ENCODE measurements at places on chromosomes 16 and 17.

GRCh38 chr17:15236281-15237105 is 28.6 kb downstream of the PMP22 start:
- no peak for DNase-seq

GRCh38 chr16:60882816-60883215 is 1153.4 kb downstream of the CDH8 start:
- DNase-seq: no peak

GRCh38 chr17:13736916-13737315 is 135.2 kb upstream of the HS3ST3A1 start:
- DNase-seq: no peak

- no peak for DNase-seq
Observed at GRCh38 chr17:28737316-28737715, 6.5 kb upstream of the TRAF4 start.

DNA sequence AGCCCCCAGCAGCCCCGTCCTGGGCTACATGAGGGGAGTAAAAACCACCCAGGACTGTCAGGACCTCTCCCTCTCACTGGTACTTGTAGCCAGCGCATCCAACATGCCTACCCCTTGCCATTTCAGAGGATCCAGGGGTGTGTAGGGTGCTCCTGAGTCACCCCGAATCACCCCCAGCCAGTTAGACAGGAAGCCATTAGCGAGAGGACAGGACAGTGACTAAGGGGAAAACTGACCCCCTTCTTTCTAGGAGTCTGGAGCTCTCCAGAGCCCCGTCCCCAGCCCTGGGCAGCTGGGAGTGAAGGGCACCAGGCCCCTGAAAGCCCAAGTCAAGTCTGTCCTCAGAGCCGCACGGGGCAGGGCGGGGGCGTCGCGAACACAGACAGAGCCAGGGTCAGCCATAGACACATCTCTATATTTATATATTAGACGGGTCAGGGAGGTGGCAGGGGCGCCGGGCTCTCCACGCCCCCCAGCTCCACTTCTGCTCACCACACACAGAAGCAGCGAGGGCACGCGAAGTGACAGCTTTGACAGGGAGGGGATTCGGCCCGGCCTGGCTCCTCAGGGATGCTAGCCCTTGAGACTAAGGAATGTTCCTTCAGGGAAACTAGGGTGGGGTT is 485 bp upstream of the GDPD3 start:
- DNase-seq: no peak

GRCh38 chr16:81397058-81397878 is 47.3 kb upstream of the CMIP start:
- no peak for DNase-seq

DNA sequence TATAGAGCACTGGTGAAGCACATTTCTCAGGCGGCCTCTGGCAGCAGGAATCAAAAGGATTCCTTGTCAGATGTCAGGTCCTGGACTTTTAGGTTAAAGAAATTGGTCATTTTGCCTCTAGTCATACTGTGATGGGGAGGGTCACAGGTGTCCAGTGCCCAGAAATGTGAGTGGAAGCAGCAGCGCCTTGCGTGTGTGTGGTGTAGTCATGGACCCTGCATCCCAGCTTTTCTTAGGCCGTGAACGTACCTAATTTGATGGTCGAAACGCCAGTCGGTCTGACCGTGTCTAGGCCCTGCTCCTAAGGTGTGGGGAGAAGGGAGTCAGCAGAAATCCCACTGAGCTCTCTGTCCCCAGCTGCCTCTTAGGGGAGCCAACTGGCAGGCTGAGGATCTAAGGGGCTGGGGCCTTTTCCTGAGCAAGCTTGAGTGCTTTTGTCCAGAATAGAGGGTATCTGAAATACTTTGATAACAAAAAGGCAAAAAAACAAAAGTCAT is 32.0 kb downstream of the POLR3E start:
- DNase-seq: no peak

- DNase-seq: no peak
Observed at GRCh38 chr17:78528541-78528940, 48.7 kb downstream of the DNAH17 start.

- no peak for DNase-seq
Observed at GRCh38 chr16:57178196-57178595, 7.6 kb downstream of the PSME3IP1 start.

GRCh38 chr16:24102209-24102660 is 153.9 kb upstream of the CACNG3 start:
- DNase-seq: no peak

- DNase-seq: peak; percentile 87
Observed at GRCh38 chr16:23072084-23072599, 77.1 kb downstream of the USP31 start.

- DNase-seq: no peak
Observed at GRCh38 chr16:79211586-79211985, 389.0 kb downstream of the MAF start.

GRCh38 chr17:6711681-6712057 is 1.5 kb downstream of the SLC13A5 start:
- peak; percentile 18 for DNase-seq
